ENCODE measurements at places on chromosomes 3 and 15.
A peak's percentile ranks its signal among the peaks of the same experiment; 100 is the strongest.

- no peak for DNase-seq
These were observed 26.9 kb upstream of the EHHADH start for GRCh38 chr3:185280572-185281365.

GRCh38 chr3:127820221-127820825, 2.0 kb downstream of the MGLL start:
- no peak for DNase-seq

DNA sequence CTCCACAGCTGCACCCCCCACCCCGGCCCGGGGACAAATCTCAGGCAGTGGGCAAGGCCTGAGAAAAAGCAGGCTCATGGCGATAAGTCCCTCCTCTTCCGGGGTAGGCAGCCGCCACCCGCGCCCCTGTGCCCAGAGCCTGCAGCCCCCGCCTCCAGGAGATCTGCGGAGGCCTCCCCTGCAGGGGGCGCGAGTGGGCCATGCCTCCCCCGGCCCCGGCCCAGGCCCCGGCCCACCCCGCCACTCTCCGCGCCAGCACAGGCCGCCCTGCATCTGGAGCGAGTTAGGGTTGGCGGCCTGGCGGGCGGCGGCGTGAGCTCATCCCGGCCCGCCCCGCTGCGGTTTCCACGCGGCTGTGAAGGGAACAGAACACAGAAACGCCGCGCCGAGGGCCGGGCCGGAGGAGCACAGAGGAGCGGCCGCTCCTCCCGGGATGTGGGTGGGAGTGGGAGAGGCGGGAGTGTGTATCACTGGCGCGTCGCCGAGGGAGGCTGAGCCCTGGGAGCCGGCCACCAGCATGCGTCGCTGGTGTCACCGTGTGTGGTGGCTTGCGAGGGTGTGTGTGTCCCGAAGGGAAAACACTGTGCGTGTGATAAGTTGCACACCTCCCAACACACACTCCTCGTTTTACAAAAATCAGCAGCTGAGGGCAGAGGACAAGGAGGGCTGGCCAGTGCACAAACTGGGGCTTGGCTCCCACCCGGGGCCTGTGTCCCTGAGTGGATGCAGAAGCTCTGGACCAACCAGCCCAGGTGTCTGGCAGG, 17.2 kb downstream of the MYL3 start:
- DNase-seq, result peak; percentile 74

GRCh38 chr3:154182322-154182922, 61.2 kb downstream of the ARHGEF26 start:
- DNase-seq, result no peak

DNA sequence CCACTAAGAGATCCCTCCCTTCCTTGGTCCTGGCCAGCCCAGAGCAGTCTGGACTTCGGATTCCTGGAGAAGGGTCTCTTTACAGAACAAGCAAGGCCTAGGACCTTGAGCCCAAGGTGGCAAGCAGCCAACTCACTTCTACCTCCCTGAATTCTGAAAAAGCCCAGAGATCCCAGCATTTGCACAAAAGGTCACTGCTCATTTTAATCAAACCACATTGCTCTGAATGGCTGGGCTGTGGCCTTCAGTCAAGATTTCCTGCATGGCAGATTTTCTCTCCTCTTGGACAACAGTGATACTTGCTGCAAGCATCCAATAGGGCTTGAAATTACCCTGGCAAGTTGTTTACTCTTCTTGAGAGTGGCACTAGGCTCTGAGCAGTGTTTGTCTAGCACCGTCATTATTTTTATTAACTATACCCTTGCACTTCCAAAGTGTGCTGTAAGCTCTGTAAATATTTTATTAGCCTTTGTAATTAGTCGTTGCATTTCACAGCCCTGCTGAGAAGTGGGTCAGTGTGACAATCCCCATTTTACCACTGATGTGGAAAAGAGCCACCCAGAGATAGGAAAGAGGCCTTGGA, 274.7 kb upstream of the CTNNB1 start:
- no peak for DNase-seq

GRCh38 chr3:9881441-9881840, 1.4 kb upstream of the CIDEC start:
- DNase-seq, result no peak

DNA sequence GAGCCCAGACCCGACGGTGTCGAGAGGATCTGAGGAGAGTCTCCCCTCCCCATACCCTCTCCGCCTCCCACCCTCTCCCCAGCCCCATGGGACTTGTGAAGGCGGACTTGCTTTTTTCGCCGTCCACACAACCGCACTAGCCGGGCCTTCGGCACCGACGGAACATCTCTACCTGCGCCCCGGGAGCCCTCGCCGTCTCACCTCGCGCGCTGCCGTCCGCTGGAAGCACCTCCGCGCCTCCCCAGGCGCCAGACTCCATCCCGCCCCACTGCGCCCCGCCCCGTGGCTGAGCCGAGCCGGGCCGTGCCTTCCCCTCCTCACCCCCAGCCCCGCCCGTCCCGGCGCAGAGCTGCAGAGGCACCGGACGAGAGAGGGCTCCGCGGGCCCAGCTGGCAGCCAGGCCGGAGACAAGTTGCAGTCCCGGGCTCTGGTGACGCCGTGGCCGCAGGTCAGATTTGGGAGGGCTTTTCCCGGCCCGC, at the start of the genes DUOX1 and DUOXA1:
DUOX1 (plus strand) TSS at position 344 of the 479 bp plus-strand sequence. CDS start 1,973 bp downstream, outside the sequence.
DUOXA1 (minus strand) TSS at position 229 of the 479 bp plus-strand sequence. CDS start 6,865 bp downstream, outside the sequence.
- DNase-seq, result no peak

DNA sequence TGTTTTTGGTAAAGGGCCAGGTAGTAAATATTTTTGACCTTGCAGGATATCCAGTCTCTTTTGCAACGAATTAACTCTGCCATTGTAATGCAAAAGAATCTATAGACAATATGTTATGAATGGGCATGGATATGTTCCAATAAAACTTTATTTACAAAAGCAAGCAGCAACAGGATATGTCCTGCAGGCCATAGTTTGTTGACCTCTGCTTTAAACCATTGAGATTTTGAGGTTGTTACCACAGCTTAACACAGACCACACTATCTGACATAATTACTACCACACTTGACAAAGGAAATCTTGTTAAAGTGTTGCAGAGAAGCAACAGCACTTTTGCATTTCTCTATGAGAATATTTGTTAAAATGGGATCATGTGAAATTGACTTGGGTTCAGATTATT, 349.3 kb downstream of the ERC2 start:
- DNase-seq, result no peak

DNA sequence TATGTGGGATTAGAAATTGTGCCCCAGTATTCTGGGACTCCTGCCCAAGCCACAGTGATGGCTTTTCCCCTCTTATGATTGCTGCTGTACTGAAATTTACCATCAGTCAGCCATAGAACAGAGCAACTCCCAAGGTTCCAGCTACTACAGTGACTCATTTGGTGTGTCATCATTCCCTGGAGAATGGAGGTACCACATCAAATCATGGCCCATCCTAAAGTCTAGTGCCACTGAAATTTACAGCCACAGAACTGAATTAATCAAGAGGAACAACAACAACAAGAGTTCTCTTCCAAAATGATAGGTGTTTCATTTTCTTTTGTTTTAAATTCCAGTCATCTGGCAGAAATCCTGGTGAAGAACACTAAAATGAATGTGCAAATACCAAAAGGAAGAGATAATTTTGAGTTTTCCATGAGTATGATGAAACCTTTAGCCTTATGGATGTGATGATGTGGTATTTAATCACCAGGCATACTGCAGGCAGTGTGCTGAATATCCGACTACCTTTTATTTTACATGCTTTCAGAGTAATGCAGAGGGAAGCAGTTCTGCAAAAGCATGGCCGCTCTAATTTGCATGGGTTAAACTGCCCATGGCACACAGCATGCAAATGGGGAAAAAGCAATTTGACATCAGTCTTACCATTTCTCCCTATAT, 75.6 kb upstream of the SLC2A2 start:
- DNase-seq, result no peak

GRCh38 chr3:73365756-73366397, 258.9 kb downstream of the PDZRN3 start:
- no peak for DNase-seq
